Effector CD8-positive, alpha-beta T cell (primary cell): ENCODE measurements at places on chromosomes 13 and 19.

GRCh38 chr19:5352229-5352763, 11.7 kb upstream of the PTPRS start:
- DNase-seq = no peak

DNA sequence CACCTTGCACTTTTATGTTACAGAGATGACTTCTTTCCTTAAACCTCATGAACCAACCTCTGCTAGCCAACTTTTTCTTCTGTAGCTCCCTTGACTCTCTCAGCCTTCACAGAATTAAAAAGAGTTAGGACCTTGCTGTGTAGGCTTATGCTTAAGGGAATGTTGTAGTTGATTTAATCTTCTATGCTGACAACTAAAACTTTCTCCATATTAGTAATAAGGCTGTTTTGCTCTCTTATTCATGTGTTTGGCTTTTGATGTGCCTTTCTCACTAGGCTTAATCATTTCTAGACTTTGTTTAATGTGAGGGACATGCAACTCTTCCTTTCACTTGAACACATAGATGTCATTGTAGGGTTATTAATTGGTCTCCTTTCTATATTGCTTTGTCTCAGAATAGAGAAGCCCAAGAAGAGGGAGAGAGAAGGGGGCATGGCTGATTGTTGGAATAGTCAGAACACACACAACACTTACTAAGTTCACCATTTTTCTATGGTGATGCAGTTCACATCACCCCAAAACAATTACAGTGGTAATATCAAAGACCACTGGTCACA, 509.5 kb downstream of the UQCRFS1 start:
- DNase-seq = no peak

DNA sequence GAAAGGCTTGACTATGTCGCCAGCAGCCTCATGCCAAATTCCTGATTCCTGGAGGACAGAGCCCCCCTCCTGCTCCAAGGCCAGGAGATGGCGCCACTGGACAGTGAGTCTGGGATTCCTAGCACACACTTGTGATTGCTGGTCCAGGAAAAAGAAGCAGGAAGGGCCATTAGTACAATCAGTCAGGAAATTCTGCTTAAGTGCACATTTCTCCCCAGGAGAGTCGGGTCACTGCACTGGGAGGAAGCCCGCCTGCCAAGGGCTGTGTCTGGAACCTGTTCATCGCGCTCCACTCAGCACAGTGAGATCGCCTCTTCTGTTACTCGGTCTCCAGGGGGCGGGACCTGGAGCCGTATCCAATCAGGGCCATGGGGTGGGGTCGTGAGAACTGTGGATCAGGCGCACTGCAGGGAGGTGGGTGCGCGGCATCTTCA, 65.1 kb downstream of the ZNF823 start:
- DNase-seq = no peak

DNA sequence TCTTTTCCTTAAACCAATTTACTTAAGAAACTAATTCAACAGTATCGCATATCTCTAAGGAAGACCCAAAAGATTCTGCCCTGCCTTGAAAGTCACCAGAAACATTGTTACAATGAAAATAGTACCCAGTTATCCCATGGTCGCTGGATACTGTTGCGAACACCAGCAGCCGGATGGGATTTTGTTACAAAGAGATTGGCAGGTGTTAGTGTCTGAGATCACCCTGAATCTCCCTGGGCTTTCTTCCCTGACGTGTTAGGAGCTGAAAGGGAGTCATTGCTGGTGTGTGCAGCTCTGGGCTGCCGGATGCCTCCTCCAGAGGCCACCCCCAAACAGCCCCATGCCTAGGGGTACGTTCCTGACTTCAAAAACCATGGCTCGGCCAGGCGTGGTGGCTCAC, 38.2 kb downstream of the PTPRS start:
- DNase-seq = no peak

GRCh38 chr13:35841060-35841521, 290.1 kb downstream of the DCLK1 start:
- no peak for DNase-seq

DNA sequence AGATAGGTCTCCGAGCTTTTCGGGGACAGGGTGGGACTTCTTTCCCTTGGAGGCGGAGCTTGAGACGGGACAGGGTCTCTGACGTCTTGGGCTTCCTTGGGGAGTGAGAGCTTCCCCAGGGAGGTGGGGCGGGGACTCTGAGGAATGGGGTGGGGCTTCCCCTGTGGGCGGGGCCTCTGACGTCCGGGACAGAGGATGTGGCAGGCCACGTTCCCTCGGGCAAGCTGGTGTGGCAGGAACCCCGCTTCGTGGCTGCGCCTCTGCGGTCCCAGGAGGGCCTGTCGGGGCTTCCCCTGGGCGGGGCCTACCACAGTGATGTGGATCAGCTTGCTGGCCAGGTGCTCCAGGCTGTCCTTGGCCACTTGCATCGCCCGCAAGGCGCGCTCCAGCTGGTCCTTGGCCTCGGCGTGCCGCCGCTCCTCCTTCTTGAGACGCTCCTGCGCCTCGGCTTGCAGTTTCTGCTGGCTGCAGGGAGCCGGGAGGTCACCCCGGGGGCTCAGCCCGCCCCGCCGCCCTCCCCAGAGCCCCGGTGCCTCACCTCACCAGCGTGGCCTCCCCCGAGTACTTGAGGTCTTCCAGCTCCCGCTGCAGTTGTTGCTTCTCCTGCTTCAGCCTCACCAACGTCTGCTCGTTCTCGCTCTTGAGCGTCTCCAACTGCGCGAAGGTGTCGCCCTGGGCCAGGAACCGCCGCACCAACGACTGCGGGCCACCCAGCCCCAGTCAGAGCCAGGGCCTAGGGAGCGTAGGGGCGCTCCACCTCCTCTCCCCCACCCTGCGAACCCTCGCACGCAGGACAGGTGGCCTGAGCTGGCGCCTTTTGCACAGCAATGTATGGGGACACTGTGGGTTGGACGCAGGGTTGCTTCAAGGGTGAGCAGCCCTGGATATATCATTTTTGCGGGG, 3.3 kb upstream of the RGL3 start:
- DNase-seq = peak; percentile 27

GRCh38 chr19:40239415-40240226, 13.1 kb upstream of the CCNP start:
- no peak for DNase-seq

- DNase-seq = no peak
These were observed 1.5 kb upstream of the TMEM145 start for GRCh38 chr19:42311657-42312056.

- DNase-seq = no peak
These were observed at the start of gene HTR2A for GRCh38 chr13:46896341-46897137. Gene HTR2A (minus strand): TSS chr13:46897053. CDS start chr13:46895906, 1,147 bp downstream.

- no peak for DNase-seq
These were observed 36.3 kb upstream of the DPRX start for GRCh38 chr19:53595510-53595867.

- no peak for DNase-seq
These were observed 26.0 kb downstream of the CERS1 start for GRCh38 chr19:18869781-18870530.

DNA sequence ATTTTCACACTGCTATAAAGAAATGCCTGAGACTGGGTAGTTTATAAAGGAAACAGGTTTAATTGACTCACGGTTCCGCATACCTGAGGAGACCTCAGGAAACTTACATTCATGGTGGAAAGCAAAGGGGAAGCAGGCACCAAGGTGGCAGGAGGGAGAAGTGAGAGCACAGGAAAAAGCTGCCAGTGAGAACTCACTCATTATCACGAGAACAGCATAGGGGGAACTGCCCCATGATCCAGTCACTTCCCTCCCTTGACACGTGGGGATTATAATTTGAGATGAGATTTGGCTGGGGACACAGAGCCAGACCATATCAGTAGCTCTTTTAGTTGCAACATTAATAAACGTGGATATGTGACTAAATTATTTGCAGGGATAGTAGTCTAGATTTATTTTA, 4.3 kb upstream of the KCTD4 start:
- no peak for DNase-seq

DNA sequence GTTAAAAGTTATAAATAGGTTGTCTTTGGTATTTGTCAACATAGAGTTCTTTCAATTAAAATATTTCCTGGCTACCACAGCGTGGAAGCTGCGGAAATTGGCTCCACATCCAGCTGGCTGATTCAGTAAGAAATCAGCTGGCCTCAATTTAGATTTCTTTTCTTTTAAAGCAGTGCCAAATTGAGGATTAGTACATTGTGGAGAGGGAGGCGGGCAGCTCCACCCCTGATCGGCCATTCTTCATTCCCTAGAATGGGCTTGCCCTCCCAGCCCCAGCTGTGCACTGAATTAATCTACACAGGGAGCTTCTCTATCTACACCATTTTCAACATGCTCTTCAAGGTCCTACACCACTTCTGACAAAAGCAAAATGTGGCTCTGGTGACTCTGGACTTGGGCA, 624.8 kb downstream of the DACH1 start:
- no peak for DNase-seq

- DNase-seq = no peak
These were observed 149.2 kb downstream of the COL4A1 start for GRCh38 chr13:110157718-110158117.

DNA sequence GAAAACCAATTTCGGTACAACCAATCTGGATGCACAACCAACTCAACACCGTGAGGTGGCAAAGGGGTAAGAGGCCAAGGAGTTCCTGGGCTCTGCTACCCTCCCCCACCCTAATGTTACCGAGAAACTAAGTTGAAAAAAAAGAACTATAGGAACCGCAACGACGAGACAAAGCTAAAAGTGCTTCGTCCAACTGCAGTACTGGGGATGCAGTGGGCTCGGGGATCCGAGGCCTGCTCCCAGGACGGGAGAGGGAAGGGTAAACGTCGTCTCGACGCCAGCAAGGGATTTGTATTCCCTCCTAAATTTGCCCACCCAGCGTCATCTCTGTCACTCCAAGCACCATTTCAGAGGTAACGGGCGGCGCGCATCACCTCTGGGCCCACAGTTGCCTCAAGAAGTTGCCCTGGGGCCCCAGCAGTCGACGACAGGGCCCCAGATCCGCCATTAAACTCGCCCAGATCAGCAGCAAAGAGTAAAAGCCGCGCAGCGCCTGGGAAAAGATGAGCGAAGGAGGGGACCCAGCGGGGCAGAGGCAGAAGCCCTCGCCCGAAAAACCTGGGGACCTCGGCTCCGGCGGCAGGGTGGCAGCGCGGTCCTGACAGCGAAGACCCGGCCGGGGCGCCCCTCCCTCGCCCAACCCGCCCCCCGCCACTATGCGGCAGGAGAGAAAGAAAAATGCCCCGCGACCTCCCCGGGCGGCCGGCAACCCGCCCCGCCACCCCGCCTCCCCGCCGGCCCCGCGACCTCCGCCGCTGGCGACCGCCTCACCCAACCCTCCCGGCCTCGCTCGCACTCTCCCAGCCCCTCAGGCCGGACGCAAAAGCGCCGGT, 752 bp downstream of the ZMYM5 start:
- peak; percentile 28 for DNase-seq

DNA sequence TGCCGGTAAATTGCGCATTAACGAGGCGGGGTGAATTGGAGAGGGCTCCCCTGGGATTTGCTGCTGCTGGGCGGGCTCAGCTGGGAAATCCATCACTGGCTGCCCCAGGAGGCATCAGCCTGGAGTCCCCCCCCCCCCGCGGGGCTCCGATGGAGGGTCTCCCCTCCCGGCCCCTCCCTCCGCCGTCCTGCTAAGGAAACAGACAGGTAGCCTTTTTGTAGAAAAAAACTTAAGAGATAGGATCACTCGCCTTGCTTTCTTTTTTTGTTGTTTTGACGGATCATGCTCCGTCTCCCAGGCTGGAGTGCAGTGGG, 6.8 kb downstream of the TLE6 start:
- DNase-seq = no peak

GRCh38 chr13:21771075-21771474, 100.2 kb downstream of the FGF9 start:
- DNase-seq = no peak

GRCh38 chr19:21317821-21318220, 11.4 kb downstream of the ZNF708 start:
- no peak for DNase-seq

DNA sequence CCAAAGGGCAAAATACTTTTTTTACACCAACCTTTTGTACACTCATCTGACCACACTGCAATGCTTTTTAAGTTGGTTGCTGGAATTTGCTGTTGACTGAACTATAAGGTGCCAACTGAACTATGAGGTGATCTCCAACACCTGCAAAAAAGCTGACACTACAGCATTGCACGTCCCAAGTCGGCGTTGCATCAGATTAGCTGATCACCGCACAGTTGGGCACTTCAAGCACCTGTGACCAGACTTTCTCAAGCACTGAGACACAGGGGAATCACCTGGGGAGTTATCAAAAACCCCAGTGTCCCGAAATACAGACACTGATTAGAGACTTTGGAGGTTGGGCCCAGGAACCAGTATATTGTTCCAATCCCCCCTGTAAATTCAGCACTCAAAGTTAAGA, 1.1 kb downstream of the NLRP11 start:
- no peak for DNase-seq

DNA sequence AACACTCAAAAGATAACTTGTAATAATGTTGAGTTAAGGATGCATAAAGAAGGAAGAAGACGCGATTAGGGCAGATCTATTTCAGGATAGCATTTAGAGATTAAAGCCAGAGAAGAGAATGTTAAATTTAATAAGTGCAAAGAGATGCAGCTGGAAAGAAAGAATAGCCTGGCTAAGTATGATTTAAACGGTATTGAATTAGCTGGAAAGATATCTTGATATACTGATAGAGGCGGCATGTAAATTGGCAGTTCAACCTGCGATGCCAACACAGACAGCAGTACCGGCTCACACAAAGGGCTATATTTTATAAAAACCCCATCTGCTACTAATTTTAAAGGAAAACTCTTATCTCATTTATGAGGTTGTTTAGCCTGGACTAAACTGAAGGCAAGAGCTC, 121.4 kb downstream of the ENOX1 start:
- DNase-seq = no peak

DNA sequence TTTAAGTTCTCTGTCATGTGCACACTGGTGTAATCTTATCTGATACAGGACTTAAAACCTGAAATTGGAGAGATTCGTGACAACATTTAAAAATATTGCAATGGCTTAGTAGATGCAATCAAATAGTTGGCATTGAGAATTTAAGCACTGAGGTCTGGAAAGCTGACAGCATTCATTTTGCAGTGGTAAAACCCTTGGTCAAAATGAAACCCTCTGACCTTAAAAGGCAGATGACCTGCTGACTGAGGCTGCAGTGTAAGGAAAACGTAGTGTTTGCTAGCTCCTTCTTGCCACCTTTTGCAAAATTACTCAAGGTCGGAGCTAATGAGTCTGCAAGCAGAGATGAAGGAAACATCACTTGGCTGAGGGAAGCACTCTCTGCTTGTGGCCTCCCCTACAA, 150.6 kb downstream of the KCTD12 start:
- DNase-seq = no peak

DNA sequence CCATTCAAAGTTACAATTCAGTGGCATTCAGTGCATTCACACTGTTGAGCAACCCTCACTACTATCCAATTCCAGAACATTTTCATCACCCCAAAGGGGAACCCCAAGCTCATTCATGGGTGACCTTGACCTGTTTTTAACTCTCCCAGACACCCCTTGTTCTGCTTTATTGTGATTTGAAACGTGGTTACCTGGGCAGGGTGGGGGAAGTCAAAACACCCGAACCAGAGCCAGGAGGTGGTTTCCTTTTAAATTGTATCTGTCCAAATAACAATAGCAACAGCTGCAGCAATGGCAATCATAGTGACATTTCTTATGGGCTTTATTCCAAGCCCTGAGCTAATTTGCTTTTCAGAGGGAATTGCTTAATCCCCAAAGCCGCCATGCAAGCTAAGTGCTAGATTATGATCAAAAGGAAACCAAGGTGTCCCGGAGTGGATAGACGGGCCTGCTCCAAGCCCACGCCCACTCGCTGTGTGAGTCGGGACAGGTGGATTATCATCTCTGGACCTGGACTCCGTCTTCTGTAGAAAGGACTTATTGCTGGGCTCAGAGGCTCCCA, 6.1 kb downstream of the PTGIR start:
- no peak for DNase-seq
